ENCODE measurements at places on chromosomes 2 and 18.

DNA sequence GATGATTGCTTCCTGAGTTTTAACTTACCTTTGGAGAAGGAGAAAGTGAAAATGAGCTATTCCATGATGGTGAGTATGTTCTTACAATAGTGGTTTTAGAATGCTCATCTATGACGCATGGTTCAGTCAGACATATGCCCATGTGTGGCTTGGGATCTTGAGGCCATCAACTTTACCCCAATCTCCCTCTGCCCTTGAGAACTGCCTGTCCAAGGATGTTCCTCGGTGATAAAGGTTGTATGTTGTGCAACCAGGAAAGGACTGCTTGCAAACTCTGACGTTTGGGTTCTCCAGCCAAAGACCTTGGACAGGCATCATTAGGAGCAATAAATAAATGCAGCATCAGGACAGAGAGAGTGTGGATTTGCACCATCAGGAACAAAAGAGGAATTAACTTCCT lies 165.0 kb downstream of the ZEB2 start:
- no peak for DNase-seq

DNA sequence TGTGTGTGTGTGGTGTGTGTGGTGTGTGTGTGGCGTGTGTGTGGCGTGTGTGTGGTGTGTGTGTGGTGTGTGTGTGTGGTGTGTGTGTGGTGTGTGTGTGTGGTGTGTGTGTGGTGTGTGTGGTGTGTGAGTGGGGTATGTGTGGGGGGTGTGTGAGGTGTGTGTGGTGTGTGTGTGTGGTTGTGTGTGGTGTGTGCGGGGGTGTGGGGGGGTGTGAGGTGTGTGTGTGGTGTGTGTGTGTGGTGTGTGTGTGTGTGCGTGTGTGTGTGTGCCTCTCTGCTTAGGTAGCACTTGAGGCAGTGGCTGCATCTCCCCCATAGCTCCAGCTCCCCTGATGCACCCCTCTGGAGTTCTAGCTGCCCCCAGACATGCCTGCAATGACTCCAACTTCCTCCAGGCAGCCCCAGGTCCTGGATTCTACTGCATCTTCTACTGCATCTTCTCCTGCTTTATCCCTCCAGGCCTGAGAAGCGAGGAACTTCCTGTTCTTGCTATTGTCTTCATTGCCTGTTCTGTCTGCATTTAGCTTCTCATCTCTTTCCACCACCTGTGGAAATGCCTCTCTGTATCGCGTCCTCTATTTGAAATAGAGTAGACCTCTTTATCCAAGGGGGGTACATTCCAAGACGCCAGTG lies 22.2 kb upstream of the MLPH start:
- DNase-seq, result no peak

DNA sequence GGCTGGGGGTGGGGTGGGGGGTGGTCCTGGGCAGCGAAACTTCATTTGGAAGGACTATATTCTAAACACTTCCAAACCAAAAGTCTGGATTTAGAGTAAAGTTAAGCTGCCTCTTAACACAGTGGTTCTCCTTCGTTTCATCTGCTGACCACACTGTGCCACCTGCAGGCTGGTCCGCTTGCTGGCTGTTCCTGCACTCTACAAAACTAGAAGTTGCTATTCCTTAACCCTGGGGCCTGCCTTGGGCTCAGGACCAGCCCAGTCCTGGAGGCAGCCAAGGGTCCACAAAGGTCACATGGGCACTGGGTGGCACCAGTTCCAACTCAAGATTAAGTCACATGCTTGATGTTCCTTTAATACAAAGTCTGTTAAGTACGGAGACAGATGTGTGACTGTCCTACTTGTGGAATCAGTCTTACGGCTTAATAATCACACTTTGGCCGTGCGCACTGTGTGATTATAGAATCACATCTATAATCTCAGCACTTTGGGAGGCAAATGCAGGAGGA lies 195.4 kb downstream of the FAM210A start:
- DNase-seq, result no peak

GRCh38 chr18:9449600-9450414 lies 25.5 kb upstream of the RALBP1 start:
- DNase-seq, result no peak

GRCh38 chr2:216094701-216095100 lies 13.0 kb downstream of the TMEM169 start:
- DNase-seq, result no peak

DNA sequence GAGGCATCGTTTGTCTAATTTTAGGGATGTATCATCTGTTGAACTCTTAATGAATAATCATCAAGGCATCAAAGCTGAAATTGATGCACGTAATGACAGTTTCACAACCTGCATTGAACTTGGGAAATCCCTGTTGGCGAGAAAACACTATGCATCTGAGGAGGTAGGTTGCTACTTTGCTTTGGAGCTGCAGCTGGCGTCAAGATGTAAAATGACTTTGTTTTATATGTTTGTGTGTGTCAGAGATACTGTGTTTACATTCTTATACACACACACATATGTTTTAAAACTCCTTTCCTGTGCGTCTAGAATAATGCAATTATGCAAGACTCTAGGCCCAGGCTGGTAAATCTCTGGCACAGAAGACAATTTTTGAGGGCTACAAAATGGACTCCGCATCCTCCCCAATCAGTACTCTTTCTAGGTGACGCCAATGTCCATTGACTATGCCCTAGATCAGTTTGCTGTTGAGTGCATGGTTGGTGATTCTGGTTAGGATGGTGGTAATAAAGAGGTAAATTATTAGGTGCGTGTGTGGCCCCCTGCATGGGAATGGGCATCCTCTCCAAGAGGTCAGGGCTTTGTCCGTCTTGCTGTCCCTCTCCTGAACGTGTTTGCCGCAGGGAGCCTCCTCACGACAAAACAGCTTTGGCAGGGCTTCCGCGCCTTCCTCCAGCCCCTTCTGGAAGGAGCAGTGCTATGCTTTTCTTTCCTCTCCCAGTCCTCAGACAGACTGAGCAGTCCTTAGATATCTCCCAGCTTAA lies 68.2 kb upstream of the EML6 start:
- no peak for DNase-seq

GRCh38 chr2:118185210-118186109 lies 97.2 kb downstream of the INSIG2 start:
- DNase-seq, result peak; percentile 60

DNA sequence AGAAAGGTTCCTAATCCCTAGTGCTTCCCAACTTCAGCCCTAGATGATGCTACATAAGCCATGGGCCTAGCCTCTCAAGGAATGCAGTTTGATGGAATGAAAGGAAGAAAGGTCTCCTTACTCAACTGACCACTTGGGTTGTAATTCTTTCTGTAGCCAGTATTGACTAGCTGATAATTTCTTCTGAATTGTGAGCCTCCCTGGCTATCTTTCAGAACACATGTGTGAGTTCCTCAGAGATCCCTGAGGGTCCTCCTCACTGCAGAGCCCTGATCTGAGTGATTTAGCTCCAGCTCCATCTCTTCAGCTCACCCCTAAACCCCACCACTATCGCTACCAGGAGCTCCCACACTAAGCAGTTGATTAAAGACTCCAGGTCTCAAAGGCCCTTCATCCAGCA lies 31.5 kb downstream of the CFAP210 start:
- no peak for DNase-seq

- no peak for DNase-seq
These were observed 11.3 kb downstream of the VRK2 start for GRCh38 chr2:58057707-58058530.

DNA sequence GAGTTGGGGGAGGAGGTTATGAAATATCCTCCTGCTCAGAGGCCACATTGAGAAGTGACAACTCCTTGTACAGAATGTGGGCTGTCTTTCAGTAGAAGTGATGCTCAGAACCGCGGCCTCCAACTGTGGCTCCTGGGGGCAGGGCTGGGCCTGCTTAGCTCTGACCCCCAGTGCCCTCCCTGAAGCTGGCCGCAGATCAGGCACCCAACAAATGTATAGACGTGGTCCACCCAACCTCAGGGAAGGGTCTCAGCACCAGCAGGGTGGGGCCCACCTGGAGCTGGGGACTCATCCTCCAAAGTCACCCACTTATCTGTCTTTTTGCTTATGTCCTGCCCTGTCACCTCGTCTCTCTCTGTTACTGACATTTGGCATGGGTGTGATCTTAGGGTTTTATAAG lies 11.1 kb upstream of the BIN1 start:
- DNase-seq, result no peak

DNA sequence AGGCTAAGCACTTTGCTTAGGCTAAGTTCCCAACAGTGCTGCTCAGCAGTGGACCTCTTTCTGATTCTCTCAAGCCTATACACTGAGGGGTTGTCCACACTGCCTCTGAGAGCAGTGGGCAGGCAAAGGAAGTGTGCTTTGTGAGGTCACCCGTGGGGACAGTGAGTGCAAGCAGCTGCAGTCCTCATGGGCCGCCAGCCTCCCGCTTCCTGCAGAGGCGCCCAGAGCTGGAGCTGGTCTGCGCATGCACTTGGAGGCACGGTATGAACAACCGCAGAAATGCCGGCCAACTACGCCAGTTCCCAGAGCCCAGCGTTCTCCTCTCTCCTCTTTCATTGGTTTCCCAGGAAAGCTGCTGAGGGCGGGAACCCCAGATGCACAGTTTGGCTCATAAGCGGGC lies 149.5 kb upstream of the DLX2 start:
- DNase-seq, result no peak

DNA sequence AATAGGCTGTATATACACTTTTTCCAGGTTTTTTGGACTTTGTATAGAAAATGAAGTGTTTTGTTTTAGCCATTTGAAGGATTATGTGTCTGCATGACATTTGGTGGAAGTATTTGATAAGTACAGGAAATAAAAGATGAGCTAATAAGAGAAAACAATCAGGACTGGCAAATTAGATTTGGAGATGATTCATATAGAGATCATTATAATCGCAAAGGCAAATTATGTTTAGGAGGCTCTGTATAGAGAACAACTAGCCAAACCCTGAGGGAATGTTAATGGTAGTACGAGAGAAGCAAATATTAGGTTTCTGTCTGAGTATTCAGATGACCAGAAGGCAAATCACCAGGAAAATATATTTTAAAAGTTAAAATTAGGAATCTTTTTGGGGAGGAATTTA lies 41.7 kb downstream of the PLCL1 start:
- no peak for DNase-seq

- DNase-seq, result no peak
These were observed 5.0 kb downstream of the RUFY4 start for GRCh38 chr2:218074031-218074430.

DNA sequence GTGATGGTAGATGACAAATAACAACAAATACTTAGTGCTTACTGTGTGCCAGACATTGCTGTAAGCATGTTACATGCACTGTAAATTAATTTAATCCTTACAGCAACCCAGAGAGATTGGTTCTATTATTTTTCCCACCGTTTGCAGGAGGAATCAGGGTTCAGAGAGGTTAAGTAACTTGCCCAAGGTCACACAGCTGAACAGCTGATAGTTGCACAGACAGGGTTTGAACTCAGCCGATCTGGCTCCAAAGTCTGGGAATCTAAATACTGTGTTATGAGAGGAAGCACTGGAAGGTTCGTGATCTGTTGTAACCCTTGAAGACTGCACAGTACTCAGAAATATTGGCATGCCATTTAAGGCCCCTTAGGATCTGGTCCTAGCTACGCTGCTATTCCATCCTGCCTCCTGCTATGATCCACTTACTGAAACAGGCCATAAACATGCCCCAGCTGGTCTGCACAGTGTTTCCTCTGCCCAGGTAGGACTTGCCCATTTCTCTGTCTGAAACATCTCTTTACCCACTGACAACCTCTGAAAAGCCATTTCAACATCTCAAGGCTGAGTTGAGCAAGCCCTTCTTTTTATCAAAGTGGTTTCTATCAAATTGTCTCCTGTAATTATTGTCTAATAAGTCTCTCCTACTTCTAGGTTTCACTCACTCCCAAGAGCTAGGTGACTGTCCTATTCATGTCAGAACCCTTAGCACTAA lies 40.4 kb upstream of the MRPL33 start:
- DNase-seq, result no peak

DNA sequence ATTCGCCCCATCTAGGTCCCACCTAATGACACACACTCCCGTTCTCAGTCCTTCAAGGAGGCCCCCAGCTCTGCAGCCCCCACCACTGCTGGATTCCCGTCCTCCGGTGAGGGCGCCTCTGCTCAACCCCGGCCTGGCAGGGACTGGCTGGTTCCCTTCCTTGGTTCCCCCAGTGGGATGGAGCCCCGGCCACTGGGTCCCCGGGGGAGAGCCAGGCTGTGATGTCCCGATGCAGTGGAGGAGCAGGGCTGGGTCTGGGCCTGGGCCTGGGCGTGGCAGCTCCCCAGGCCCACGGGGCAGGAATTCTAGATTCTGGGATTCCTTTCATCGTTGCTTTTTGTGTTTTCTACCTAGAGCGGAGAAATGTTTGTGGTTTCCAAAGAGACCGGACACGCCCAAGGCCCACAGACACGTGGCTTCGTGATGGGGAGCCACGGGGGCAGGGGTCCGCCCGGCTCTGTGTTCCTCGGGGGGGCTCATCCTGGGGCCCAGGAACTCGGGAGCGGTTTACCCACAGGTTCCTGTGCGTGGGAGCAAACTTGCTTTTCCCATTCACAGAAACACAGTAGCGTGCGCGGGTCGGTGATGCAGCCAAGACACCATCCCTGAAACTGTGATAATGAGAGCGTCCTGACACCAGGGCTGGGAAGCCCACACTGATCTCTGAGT lies 67.0 kb downstream of the SLC66A2 start:
- no peak for DNase-seq

DNA sequence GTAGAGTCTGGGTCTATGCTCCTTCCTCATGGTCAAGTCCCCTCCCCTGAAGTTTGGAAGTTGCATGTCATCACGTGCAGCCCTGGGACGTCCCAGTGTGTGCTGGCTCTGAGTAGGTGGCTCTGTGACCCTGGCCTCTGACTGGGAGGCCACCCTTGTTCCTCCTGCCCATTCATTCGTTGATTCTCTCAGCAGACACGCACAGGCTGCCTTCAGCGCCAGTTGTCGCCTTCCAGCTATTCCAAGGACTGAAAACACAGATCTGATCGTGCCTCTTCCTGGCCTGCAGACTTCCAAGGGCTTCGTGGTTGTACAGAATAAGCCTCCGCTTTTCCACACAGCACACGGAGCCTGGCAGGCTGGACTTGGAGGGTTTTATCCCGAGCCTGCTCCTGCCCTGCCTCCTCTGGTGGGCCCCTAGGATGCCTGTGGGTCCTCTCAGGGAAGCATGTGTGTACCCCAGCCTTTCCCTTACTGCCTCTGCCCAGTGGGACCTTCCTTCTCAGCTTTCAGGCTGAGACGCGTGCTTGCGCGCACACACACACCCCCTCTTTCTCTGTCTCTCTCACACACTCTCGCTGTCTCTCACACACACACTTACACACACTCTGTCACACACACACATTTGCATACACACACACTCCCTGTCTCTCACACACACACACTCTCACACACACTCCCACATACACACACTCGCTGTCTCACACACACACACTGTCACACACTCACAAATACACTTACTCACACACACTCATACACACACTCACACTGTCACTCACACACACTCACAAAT lies 17.7 kb downstream of the SH3BP4 start:
- no peak for DNase-seq

DNA sequence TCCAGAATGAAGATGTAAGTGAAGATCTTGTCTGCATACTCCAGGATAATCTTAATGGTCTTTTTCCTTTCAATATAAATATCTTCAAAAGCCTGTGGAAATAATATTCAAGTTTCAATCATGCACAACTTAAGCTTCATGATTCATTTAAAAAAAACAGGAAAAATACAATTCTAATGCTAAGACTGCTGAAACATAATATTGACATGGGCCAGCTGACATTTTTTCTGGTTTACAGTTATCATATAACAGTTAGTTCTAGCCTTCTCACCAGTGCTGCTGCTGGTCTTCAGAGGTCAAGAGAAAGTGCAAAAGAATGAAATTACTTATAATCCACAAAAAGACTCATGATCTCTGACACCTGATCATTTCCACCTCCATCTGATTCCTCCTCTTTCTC lies 110.4 kb upstream of the SCN1A start:
- DNase-seq, result no peak

- no peak for DNase-seq
These were observed 76.3 kb downstream of the SOWAHC start for GRCh38 chr2:109690457-109690821.

- DNase-seq, result no peak
These were observed 52.5 kb downstream of the MBP start for GRCh38 chr18:77079954-77080682.

Data from activated naive CD4-positive, alpha-beta T cell treated with Interleukin-2 at 50 U/mL for 16 hours (primary cell).